ENCODE measurements at places on chromosomes 1 and 21.

GRCh38 chr1:204074274-204075138, 1.6 kb downstream of the SOX13 start:
- no peak for DNase-seq

GRCh38 chr21:28421716-28422524, 570.8 kb downstream of the LTN1 start:
- DNase-seq: peak; percentile 94

DNA sequence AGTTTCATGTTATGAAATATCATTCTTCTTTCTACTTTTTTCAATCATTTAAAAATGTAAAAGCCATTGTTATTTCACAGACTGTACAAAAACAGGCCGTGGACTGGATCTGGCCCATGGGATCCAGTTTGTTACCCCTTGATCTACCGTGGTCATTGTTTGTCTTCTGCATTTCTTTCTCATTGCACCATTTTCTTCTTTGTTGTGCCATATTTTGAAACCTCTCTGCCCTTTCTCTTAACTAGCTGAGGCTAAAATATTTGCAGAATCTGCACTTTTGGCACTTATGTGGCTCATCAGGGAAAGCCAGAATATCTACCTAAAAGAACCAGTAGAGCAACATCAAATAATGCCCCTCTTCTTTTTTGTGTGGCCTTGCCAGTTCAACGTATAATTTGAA, 50.5 kb downstream of the DNAJC6 start:
- DNase-seq: no peak

DNA sequence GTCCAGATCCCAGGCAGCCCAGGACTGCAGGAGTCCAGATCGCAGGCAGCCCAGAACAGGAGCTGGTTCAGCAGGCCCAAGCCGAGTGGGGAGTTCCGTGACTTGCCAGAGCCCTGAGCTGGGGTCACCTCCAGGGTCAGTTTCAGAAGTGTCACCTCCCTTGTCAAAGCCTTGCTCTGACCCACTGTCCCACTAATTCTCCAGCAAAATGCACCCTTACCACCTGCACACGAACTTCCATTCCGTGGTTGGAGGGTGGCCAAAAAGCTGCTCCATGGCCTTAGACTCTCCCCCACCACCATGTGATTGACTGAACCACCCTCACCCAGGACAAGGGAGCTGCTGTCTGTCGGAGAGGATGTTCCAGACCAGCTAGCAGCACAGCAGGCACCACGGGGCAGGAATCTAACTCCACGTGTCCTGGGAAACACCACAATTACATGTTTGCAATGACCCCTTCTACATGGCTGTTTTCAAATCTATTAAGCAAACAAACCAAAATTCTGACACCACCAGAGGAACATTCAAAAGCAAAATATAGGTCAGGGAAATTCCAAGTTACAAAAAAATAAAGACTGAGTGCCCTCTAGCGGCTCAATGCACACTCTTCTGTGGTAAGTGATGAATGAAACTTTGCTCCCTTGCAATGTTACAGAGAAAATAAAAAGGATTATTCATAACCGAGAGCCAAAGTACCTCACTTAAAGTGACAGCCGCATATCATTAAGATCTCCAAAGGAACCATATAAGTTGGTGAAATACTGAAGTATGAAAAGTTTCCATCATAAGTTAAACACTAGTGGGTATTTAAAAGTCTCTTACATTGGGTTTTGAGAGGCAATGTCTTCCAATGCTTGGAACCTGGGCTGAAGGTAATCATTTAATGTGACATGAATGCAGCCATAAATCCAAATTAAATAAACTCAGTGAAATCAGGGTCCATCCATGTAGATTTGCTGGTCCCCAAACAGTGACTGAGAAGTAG, 76.3 kb downstream of the NPHP4 start:
- DNase-seq: no peak

DNA sequence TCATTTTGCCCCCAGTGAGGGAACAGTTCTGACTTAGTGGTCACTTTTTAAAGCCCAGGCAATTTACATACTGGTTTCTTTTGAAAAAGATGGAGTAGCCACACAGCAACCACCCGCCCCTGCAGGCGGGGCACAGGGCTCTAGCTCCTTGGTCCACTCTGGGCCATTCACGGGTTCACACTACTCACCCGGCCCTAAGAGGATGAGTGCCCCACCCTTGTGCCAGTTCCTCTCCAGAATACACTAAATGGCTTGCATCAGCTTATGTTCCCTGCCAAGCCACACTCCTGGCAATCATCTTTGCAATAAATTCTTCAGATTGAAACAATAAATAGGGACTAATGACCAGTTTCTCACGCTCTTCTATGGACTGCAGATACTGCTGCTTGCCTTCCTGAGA, 15.7 kb upstream of the ATP13A2 start:
- peak; percentile 63 for DNase-seq

- no peak for DNase-seq
Observed at GRCh38 chr1:42368096-42368795, 12.3 kb upstream of the RIMKLA start.

GRCh38 chr1:51189421-51190073, 46.5 kb upstream of the RNF11 start:
- DNase-seq: peak; percentile 51

- no peak for DNase-seq
Observed at GRCh38 chr1:185566995-185567394, 167.2 kb upstream of the HMCN1 start.

DNA sequence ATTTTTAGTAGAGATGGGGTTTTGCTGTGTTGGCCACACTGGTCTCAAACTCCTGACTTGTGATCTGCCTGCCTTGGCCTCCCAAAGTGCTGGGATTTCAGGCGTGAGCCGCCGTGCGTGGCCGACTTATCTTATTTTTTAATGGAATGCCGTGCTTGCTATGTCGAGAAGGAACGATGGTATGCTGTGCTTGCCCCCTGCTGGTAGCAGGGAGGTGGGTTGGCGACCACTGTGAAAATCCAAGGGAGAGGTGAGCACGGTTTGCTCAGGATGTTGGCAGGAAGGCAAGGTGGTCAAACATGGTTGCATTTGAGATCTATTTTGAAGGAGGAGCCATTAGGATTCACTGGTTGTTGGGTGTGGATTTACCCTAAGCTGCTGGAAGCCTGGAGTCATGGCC, 45.8 kb upstream of the RCC2 start:
- DNase-seq: no peak

- DNase-seq: no peak
Observed at GRCh38 chr1:47898133-47898845, 98.9 kb downstream of the TRABD2B start.

GRCh38 chr1:210687582-210688279, 359.0 kb downstream of the HHAT start:
- DNase-seq: peak; percentile 46

GRCh38 chr21:14620152-14620551, 74.0 kb upstream of the SAMSN1 start:
- DNase-seq: no peak

DNA sequence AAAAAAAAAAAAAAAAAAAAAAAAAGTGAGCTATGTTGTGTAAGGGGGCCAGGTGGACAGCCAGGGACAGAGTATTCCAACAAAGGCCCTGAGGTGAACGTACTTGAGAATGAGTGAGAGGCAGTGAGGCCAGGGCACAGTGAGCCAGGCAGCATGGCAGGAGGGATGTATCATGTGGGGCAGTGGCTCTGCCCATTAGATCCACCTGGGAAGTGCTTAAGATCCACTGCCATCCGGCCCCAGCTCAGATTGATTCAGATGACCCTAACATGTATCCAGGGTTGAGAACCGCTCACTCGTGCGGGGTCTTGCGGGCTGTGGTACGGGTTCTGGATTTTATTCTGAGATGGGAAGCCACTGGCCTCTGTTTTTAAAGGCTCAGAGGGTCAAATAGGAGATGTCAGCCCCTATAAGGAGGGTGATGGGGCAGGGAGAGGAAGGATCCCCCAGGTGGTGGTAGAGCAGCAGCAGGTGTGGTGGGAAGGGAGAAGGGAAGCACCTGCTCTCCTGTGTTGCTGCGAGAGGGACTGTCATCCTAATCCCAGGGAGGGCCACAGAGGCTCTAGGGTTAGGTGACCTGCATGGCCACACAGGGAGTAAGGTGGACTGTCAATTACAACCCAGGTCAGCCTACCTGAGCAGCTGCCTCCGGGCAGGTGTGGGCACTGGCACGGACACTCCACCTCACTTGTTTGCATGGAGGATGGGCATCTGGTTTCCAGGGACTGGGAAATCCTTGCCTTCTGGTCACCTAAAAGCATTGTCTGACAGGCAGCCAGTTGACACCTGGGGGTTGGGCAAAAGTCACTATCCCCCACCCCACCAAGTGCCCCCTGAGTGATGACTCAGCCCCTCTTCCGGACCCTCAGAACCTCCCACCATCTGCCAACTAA, 31.6 kb downstream of the CDK18 start:
- DNase-seq: no peak

GRCh38 chr1:9863371-9863770, 39.6 kb upstream of the CLSTN1 start:
- no peak for DNase-seq

- no peak for DNase-seq
Observed at GRCh38 chr1:175693364-175693763, 50.0 kb downstream of the TNR start.

GRCh38 chr1:98256700-98257099, 335.9 kb upstream of the DPYD start:
- DNase-seq: no peak

- no peak for DNase-seq
Observed at GRCh38 chr1:108615544-108615943, 45.3 kb downstream of the HENMT1 start.

GRCh38 chr1:50793521-50793920, 166.5 kb downstream of the FAF1 start:
- DNase-seq: no peak

DNA sequence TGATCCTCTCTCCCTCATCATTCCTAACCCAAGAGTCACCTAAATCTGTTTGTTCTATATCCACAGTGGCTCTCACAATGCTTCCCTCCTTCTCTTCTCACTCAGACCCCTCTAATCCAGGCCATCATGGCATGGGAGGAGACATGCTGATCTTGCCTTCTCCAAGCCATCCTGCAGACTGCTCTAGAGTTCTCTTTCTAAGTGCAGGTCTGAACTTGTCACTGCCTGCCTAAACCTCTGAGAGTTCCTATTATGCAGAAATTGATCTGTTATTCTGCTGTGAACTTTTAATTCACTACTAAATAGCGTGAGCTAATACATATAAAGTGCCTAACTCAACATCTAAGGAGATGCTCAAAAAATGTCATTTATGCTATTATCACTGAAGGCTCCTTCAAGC, 26.8 kb downstream of the LAMC2 start:
- DNase-seq: no peak

DNA sequence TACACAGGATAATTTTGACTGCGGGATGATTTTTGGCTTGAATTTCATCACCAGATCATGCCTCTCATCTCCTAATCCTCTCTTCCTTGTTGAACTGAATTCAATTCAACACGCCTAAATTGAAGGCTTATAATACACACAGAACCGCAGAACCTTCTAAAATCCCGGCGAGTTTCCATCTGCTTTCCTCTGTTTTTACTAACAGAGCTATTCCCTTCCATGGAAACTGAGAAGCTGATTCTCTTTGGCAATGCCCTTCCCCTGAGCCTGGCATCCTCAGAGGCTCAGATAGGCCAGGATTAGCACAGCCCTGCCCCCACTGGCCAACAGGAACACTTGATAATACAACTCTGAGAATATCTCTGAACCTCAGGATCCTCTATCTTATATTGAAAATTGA, 130.2 kb downstream of the CAPN8 start:
- DNase-seq: no peak

GRCh38 chr1:243917177-243917862, 67.3 kb upstream of the AKT3 start:
- peak; percentile 24 for DNase-seq

DNA sequence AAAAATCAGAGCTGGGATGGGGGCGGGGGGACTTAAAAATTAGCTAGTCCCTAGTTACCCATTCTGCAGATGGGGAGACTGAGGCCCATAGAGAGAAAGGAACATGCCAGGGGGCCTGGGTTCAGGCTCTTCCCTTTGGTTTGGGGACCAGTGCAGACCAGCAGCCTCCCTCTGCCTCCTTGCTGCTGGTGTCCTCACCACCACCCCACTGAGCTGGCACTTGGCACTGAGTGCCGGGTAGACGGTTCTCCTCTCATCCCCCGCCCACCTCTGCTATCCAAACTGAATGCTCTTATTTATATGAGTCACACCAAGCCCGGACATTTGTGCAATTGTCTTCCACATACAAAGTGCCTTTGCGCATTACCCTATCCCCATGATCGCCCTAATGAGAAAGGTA, 39.2 kb downstream of the CAMK2N1 start:
- no peak for DNase-seq

DNA sequence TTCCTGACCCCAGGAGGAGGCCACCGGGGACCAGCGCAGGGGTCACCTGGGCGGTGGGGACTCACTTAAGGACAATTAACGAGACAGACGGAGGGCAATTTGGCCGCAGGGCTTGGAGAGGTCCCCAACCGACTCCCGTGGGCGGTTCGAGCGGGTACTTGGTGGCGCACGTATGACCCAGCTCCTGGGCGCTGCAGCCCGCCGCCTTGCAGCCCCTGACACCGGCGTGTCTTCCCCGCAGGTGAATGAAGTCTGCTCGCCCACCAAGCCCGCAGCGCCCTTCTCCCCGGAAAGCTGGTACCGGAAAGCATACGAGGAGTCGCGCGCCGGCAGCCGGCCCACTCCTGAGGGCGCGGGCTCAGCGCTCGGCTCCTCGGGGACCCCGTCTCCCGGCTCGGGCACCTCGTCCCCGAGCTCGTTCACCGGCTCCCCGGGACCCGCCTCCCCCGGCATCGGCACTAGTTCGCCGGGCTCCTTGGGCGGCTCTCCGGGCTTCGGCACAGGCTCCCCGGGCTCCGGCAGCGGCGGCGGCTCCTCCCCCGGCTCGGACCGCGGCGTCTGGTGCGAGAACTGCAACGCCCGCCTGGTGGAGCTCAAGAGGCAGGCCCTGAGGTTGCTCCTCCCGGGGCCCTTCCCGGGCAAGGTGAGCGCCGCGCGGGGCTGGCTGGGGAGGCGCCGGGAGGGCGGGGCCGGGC, 1.4 kb downstream of the KIF26B start:
- DNase-seq: no peak

GRCh38 chr21:41160036-41160435, 7.9 kb upstream of the BACE2 start:
- no peak for DNase-seq

DNA sequence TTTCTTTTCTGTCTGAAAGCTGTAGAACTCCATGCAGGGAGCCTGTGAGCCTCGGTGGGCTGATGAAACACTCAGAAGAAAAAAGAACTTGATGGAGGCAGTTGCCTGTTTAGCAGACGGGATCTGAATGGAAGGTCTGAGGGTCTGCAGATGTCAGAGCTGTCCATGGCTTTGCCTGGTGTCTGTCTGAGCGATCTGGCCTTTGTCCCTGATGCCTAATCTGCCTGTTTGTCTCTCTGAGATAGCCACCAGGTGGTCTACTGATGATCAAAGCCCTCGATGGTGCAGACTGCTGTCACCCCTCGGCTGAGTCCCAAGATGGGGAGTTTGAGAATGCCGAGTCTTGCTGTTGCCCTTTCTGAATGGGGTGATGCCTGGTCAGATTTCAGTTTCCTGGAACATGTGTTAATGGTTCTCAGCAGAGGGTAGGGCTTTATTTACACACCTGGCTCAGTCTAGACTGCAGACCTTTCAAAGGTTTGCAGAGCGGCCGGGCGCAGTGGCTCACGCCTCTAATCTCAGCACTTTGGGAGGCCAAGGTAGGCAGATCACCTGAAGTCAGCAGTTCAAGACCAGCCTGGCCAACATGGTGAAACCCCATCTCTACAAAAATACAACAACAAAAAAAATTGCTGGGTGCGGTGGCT, 90.4 kb downstream of the KIF26B start:
- DNase-seq: no peak

GRCh38 chr21:36973986-36974850, 7.7 kb upstream of the HLCS start:
- no peak for DNase-seq

GRCh38 chr1:225554216-225554812, 98.6 kb downstream of the ENAH start:
- DNase-seq: peak; percentile 8

- no peak for DNase-seq
Observed at GRCh38 chr1:243315893-243316292, 60.1 kb downstream of the SDCCAG8 start.
